ENCODE measurements at places on chromosomes 6 and 20. TPM values are rescaled to one million over a fixed set of nuclear protein-coding genes. Genes with fewer than 3 reads are reported as not detected.

GRCh38 chr6:105591053-105591452 lies 188.2 kb upstream of the PREP start:
- no peak overlapping the region for H3K27ac ChIP-seq
- no peaks in the 10 kb centered on the region for H3K4me1 ChIP-seq
- no peak overlapping the region for H3K4me3 ChIP-seq
- DNase-seq: no peak
- H3K36me3 ChIP-seq: no peaks in the 10 kb centered on the region

DNA sequence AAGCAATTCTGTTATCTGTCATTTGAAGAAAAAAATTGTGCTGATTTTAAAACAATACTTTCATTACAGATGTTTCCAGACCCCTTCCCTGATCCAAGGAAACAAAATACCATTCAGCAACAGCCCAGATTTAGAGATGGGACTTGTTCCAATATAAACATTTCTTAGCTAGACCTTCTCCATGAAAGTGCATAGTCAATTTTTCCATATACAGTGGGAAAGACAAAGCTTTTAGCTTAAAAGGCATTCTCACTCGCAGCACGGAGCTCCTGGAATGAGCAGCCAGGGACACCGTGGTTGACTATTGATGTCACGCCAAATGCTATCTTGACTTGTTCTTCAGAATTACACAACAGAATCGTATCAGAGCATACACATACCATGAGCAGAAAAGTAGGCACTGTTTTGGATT lies 21.5 kb downstream of the LAMA4 start:
- H3K27me3 ChIP-seq: no peaks in the 10 kb centered on the region
- peaks cover 8% of the 10 kb centered on the region for H3K4me1 ChIP-seq
- peak overlapping the region; percentile 65 for H3K27ac ChIP-seq
- no peaks in the 10 kb centered on the region for H3K36me3 ChIP-seq
- peak; percentile 44 for DNase-seq

GRCh38 chr6:113825781-113826180 lies 31.4 kb upstream of the MARCKS start:
- DNase-seq: peak; percentile 89
- H3K4me1 ChIP-seq: peaks cover 10% of the 10 kb centered on the region
- H3K27ac ChIP-seq: no peak overlapping the region
- no peaks in the 10 kb centered on the region for H3K36me3 ChIP-seq
- no peak overlapping the region for H3K4me3 ChIP-seq
- H3K27me3 ChIP-seq: no peaks in the 10 kb centered on the region

GRCh38 chr6:141307309-141307998 lies 825.3 kb upstream of the GJE1 start:
- no peaks in the 10 kb centered on the region for H3K27me3 ChIP-seq
- no peaks in the 10 kb centered on the region for H3K36me3 ChIP-seq
- DNase-seq: no peak
- no peak overlapping the region for H3K27ac ChIP-seq

- no peak overlapping the region for H3K27ac ChIP-seq
- H3K4me1 ChIP-seq: no peaks in the 10 kb centered on the region
- no peaks in the 10 kb centered on the region for H3K27me3 ChIP-seq
- no peaks in the 10 kb centered on the region for H3K36me3 ChIP-seq
These were observed 599.1 kb downstream of the QKI start for GRCh38 chr6:164013480-164014208.

- H3K27me3 ChIP-seq: no peaks in the 10 kb centered on the region
- no peak for DNase-seq
- peaks cover 37% of the 10 kb centered on the region for H3K4me1 ChIP-seq
- H3K27ac ChIP-seq: no peak overlapping the region
- no peaks in the 10 kb centered on the region for H3K36me3 ChIP-seq
- no peak overlapping the region for H3K4me3 ChIP-seq
These were observed 4.4 kb downstream of the GZF1 start for GRCh38 chr20:23366384-23366783.

DNA sequence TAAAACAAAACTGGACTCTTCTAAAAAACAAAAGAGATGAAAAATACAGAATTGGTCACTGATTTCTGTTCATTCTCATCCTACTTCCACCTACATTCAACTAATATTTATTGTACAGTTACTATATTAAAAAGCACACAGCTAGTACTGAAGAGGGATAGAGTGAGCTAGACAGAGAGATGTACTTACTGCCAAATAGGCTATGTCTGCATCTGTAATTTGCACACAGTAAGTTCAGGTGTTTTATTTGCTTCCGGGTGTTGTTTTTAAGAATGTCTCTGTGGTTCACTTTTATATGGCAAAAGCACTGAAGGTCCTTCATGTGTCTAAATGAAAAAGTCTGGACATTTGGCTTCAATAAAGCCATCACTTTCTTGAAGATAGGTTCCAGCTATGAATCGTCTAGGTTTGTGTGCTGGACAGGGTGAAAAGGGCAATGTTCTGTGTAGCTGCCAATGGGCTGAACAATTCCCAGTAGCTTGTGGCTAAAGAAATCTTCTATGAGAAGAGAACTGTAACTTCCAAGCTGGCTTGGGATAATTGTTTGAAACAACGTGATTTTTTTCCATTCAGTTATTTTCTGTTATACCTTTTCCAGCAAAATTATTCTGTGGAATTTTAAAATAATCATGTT lies 47.3 kb downstream of the EPB41L2 start:
- no peak overlapping the region for H3K4me3 ChIP-seq
- peak; percentile 58 for DNase-seq
- H3K36me3 ChIP-seq: no peaks in the 10 kb centered on the region

GRCh38 chr6:163543321-163543720 lies 128.8 kb downstream of the QKI start:
- no peaks in the 10 kb centered on the region for H3K36me3 ChIP-seq
- no peak for DNase-seq

DNA sequence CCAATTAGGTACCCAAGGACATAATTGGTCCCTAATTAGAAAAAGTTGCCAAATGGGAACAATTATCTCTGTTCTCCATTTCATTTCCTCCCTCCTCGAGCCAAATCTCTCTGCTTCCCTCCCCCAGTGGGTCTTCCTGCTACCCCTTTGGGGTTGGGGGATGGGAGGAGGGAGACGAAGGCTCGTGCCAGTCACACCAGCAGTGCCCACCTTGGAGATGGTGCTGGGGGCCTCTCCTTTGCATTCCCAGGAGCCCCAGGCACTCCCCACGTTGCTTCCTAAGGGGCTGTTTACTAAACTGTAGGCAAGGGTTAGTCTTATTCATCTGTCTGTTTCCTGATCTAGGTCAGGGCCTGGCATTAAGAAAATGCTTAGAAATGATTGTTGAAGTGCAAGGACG lies 33.1 kb downstream of the MDFI start:
- H3K27me3 ChIP-seq: no peaks in the 10 kb centered on the region
- DNase-seq: no peak
- no peaks in the 10 kb centered on the region for H3K4me1 ChIP-seq
- no peaks in the 10 kb centered on the region for H3K36me3 ChIP-seq
- H3K27ac ChIP-seq: no peak overlapping the region
- H3K4me3 ChIP-seq: no peak overlapping the region

DNA sequence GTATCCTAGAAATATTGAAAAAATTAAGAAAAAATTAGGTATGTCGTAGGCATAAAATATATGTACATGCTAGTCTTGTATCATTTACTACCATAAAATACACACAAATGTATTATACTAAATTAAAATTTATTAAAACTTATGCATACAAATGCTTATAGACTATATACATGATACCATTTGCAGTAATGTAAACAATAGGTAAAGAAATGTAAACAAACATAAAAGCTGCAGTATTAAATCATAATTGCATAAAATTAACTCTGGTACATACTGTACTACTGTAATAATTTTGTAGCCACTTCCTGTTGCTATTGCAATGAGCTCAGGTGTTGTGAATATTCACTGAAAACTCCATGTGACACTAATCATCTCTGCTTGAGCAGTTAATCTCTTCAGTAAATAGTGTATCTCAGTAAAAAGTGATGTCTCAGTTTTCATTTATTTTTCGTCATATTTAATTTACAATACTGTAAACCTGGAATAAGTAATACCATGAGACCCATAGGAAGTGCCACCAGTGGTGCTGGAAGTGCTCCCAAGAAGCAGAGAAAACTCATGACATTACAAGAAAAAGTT lies 29.3 kb downstream of the RALGAPB start:
- no peak overlapping the region for H3K4me3 ChIP-seq
- H3K4me1 ChIP-seq: no peaks in the 10 kb centered on the region
- H3K27me3 ChIP-seq: no peaks in the 10 kb centered on the region

GRCh38 chr6:109255946-109256640 lies 126.2 kb downstream of the CD164 start:
- no peak overlapping the region for H3K4me3 ChIP-seq
- no peak overlapping the region for H3K27ac ChIP-seq
- no peaks in the 10 kb centered on the region for H3K36me3 ChIP-seq

GRCh38 chr20:17958373-17959256 lies 10.0 kb downstream of the SNX5 start:
- peak overlapping the region; percentile 47 for H3K27ac ChIP-seq
- no peaks in the 10 kb centered on the region for H3K27me3 ChIP-seq
- no peak for DNase-seq
- H3K4me1 ChIP-seq: peaks cover 37% of the 10 kb centered on the region
- no peak overlapping the region for H3K4me3 ChIP-seq
- no peaks in the 10 kb centered on the region for H3K36me3 ChIP-seq

- no peaks in the 10 kb centered on the region for H3K4me1 ChIP-seq
- H3K36me3 ChIP-seq: no peaks in the 10 kb centered on the region
- no peaks in the 10 kb centered on the region for H3K27me3 ChIP-seq
- H3K4me3 ChIP-seq: no peak overlapping the region
- H3K27ac ChIP-seq: no peak overlapping the region
These were observed 126.5 kb upstream of the MAN1A1 start for GRCh38 chr6:119476024-119476423.

DNA sequence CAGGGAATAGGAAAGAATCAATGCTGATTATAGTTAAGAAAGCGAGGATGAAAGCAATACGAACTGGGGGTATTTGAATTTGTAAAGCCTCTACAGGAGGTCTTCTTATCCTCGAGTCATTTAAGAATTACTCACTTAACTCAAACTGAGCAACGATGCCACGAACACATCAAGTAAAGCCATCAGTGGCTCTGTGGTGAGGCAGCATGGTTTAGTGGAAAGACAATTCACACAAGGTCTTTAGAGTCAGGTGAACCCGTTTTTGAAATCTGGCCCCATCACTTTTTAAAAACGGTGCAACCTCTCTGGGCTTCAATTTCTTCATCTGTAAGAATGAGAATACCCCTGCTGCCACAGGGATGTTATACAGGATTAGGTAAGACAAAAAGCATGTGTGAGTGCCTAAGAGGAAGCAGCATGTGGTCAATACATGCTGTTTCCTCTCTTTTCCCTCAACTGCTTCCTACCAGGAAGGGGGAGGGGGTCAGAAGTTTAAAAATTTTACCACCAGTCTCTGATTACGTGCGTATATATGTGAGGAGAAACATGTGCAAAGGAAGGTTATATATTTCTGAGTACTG lies 162.0 kb downstream of the BTBD9 start:
- no peak overlapping the region for H3K4me3 ChIP-seq
- no peaks in the 10 kb centered on the region for H3K4me1 ChIP-seq
- no peak for DNase-seq
- no peak overlapping the region for H3K27ac ChIP-seq

DNA sequence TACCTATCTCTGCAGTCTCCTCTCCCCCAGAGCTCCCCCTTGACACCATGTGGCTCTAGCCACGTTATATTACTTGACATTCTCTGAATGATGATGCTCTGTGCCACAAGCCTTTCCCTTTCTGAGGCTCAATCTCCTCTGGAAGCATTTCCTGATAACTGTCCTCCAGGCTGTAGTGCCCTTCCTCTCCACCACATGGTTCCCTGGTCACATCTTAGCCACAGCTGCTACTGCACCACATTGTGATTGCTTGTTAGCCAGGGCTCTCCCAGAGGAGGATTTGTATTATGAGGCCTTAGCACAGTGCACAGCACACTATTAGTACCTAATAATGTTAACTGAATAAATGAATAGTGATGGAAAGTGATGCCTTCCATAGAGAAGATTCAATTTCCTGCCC lies 63.9 kb upstream of the RCAN2 start:
- no peak for DNase-seq
- H3K4me3 ChIP-seq: no peak overlapping the region
- no peaks in the 10 kb centered on the region for H3K27me3 ChIP-seq
- H3K4me1 ChIP-seq: peaks cover 6% of the 10 kb centered on the region

DNA sequence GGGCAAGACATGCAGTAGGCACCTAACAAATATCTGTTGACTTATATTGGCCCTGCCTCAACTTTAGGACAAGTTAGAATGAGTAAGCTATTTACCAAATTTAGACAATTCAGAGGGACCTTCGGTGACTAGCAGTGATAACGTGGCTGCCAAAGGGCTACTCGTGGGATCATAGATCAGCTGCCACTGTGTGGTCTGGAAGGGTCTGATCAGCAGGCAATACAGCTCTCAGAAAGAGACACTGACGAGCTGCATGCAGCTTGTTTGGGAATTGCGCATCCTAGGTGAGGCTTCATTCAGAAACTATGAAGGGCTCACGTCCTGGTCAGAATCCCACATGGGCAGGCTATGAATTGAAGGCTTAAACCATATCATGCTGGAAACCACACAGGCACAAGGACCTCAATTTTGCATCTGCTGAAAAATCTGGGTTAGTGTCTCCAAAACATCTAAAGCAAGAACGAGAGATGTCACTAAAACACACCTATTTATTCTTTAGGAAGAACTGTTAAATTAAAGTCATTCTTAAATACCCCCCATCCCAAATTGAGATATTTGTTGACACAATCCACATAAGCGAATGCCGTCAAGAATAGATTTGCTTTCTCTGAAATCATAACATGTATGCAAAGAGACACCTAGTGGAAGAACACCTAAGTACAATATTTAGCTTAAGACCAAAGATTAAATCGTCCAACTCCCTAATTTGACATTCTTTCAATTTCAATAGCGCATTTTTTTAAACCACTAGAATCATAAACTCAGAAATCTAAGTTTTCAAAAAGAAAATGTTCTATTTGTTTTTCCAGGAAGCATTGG lies 79.6 kb downstream of the IPCEF1 start:
- no peak for DNase-seq
- no peak overlapping the region for H3K27ac ChIP-seq
- no peaks in the 10 kb centered on the region for H3K4me1 ChIP-seq
- no peaks in the 10 kb centered on the region for H3K36me3 ChIP-seq

DNA sequence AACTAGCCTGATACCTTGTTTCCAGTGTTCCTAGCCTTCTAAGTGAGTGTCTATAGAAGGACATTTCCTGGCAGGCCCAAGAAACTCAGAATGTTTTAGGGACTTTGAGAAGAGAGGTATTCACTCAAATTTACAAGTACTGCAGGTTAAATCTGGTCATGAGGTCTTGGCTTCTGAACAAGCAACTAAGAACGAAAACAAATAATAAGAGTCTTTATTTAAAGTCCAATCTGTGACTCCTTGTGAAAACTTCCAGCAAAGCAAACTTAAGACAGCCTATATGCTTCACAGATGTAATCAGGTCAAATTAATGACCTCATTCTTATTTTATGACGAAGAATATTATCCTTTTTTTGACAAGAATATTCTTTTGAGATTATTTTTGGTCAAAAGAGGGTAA lies 79.4 kb upstream of the PRSS16 start:
- H3K4me1 ChIP-seq: no peaks in the 10 kb centered on the region
- no peak for DNase-seq
- no peak overlapping the region for H3K27ac ChIP-seq
- no peaks in the 10 kb centered on the region for H3K36me3 ChIP-seq

The GUCA1A gene
- total RNA-seq: 44.2 TPM

The PTGIS gene
- 13.0 TPM for total RNA-seq

The FAXC gene
- total RNA-seq: 5.0 TPM

The SLC13A3 gene
- total RNA-seq: 3.2 TPM

The FOXQ1 gene
- 1.7 TPM for total RNA-seq

The LTV1 gene
- 18.5 TPM for total RNA-seq

The RBM24 gene
- total RNA-seq: 18.6 TPM

The FILIP1 gene
- 2.7 TPM for total RNA-seq

The CRISP3 gene
- not detected for total RNA-seq

The DEFB124 gene
- total RNA-seq: not detected

The ADGRF5 gene
- 12.2 TPM for total RNA-seq

The HLA-DQB1 gene
- 1.7 TPM for total RNA-seq

Measured in testis (tissue), 5 donors.